ENCODE measurements at places on chromosomes 4 and X. TPM values are rescaled to one million over a fixed set of nuclear protein-coding genes. Genes with fewer than 3 reads are reported as not detected.

Gene FGFRL1
- total RNA-seq, result 41.7 TPM

Gene PPEF2
- not detected for total RNA-seq

Gene RAB9B
- 0.26 TPM for total RNA-seq

Gene IL2RG
- not detected for total RNA-seq

Gene HMGN5
- not detected for total RNA-seq

Gene RASSF6
- total RNA-seq, result not detected

Gene CCDC120
- total RNA-seq, result 0.59 TPM

Gene ADRA2C
- total RNA-seq, result 7.8 TPM

Gene SSX1
- not detected for total RNA-seq

Gene MAGEA12
- not detected for total RNA-seq

Gene TXK
- not detected for total RNA-seq

Gene SPRY1
- total RNA-seq, result 2.0 TPM

Gene SLC4A4
- total RNA-seq, result 1.1 TPM

Gene SRPX
- 6.2 TPM for total RNA-seq

Gene WDR45
- total RNA-seq, result 43.1 TPM

Gene C4orf51
- total RNA-seq, result not detected

Gene DDIT4L
- 0.44 TPM for total RNA-seq

Gene GAGE12E
- total RNA-seq, result not detected

Gene DGKQ
- total RNA-seq, result 6.7 TPM

Gene CTAG2
- not detected for total RNA-seq

Gene PRIMPOL
- total RNA-seq, result 15.8 TPM

Gene CENPVL2
- not detected for total RNA-seq

Gene CENPE
- total RNA-seq, result 27.9 TPM

Gene PRR32
- not detected for total RNA-seq

Gene GPR50
- total RNA-seq, result not detected

Gene MAOA
- 0.25 TPM for total RNA-seq

Gene PRDM5
- total RNA-seq, result 12.3 TPM

Gene SPON2
- 43.1 TPM for total RNA-seq

Gene HPGDS
- total RNA-seq, result not detected

Gene GRPEL1
- 32.6 TPM for total RNA-seq

Gene MAGEA9
- not detected for total RNA-seq

Gene CXCL1
- 2.5 TPM for total RNA-seq

Gene RAI2
- total RNA-seq, result not detected

Gene APLN
- total RNA-seq, result 7.2 TPM

Gene SLC25A6
- 634 TPM for total RNA-seq

Gene TRAM1L1
- total RNA-seq, result 3.3 TPM

Gene CENPI
- 21.9 TPM for total RNA-seq

Gene HGFAC
- not detected for total RNA-seq

Gene TLR2
- total RNA-seq, result 0.62 TPM

Gene CSAG2
- total RNA-seq, result not detected
